ENCODE measurements at places on chromosomes 7 and 10.

DNA sequence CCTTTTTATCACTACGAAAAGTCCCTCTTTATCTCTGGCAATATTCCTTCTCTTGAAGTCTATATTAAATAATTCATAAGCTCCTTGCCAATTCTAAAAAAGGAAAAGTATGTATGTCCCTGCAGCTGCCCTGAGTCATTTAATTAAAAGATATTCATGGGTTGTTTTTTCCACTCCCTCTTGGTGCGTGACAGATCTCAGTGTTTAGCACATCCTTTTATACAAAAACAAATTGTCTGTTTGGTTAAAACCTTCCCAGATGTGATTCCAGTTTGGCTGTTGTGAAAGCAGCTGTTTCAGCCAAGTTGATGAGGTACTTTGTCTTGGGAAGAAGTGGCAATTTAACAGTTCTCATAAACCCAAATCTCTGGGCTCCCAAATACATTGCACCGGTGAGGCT is 33.8 kb upstream of the PRLHR start:
- DNase-seq, result no peak

DNA sequence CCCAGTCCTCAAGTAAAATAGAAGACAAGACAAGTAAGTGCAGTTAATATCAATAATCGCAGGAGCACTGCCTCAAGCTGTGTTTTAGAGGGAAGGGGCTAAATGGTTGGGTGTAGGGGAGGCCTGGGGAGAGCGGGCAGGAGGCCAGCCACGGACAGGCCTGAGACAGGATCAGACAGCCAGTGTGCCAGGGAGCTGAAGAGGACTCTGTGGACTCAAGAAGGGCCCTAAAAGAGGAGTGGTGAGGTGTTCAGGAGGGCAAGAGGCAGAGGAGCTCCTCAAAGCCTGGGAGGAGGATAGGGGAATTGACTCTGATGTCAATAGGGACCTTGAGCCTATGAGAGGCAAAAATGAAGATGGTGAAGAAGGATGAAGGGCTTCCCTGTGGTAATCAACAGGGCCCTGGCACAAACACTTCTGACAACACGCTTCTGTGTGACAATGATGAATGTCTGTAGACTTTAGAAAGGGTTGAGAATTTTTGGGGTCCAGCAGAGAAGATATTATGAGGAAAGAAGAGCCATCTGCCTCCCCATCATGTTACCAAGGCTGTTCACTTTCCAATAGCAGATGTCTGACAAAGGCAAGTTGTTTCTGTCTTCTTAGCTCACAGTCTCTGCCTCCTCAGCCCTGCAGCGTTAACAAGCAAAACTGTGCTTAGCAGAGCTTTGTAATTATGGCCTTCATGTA is 2.4 kb upstream of the PTPRE start:
- DNase-seq, result no peak

DNA sequence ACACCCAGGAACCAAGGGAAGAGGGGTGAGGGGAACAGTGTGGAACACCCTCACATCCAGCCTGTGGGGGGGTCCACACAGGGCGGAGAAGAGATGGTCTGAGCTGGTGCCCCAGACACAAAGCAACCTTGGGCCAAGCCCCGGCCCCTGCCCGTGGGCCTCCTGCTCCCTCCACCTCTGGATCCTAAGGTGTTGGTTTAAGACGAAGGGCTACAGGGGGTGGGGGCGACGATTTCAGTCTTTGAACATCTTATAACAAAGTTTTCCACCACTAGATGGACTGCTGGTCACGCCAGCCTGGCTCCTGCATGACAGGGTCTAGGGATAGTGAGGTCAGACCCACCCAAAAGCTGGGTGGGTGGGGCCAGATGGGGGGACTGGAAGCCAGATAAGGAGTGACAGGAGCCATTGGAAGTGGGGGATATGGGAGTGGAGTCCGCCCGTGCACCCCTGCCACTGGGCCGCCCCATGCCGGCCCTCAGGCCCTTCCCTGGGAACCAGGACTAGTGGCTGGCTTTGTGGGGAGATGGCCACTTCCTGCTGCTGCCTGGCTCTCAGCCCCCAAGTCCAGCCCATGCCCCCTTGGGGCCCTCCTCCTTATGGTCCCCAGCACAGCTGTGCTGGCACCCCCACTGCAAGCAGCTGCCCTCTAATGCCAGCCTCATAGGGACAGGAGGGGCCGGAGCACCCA is 98.4 kb downstream of the RGS10 start:
- DNase-seq, result no peak

DNA sequence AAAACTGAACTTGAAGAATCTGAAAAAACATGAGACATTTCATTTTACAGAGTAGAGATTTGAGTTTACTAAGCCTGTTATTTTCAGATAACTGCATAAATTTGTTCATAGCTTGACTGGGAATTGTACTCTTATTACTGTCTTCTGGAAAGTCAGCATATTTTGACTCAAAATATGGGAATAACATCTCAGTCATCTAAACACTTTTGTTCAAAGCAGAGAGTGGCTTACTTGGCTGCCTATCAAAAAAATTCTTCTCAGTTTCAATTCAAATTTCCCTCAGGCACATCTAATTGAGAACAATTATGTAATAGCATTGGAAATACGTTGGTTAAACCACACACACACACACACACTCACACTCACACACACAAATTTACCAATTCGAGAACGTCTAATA is 384.6 kb downstream of the ARL4A start:
- no peak for DNase-seq

DNA sequence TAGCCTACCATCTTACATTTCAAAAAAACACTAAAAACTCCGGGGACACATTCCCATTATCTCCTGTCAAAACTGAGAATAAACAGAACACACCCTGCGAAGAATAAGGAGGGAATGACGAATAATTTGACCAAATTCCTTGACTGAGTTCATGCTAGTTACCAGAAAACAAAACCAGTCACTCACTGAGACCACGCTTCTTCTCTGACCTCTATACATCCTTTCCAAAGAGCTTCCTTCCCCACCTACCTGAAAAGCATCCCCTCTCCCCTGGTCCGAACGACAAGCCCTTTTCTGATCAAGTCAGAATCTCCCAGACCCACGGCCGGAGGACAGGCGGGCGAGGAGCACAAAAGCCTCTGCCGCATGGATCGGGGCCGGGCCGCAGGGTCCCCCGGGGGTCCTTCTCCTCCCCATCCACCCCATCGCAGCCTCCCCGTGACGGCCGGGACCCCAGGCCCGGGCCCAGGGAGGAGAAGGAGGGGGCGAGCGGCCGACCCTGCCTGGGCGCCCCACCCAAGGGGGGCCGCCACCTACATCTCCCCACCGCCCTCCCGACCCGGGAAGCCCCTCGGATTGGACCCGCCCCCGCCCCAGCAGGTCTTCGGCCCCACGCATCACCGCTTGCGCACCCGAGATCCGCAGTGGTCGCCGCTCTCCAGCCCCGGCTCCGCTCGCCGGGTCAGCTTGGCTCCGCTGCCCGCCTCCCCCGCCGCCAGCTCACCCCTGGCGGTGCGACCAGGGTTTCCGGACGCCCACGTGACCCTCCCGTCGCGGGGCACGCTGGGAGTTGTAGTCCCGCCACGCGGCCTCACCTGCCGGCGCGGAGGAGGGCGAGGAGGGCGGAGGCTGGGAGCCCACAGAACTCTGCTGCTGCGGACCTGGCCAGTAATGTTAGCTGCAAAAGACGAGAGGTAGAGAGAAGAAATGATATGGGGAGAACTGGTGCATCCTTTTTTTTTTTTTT is at the start of gene SLC37A3:
SLC37A3 (minus strand) TSS at position 747 of the 967 bp plus-strand sequence. CDS start 16,004 bp downstream, outside the sequence.
- DNase-seq, result peak; percentile 47

DNA sequence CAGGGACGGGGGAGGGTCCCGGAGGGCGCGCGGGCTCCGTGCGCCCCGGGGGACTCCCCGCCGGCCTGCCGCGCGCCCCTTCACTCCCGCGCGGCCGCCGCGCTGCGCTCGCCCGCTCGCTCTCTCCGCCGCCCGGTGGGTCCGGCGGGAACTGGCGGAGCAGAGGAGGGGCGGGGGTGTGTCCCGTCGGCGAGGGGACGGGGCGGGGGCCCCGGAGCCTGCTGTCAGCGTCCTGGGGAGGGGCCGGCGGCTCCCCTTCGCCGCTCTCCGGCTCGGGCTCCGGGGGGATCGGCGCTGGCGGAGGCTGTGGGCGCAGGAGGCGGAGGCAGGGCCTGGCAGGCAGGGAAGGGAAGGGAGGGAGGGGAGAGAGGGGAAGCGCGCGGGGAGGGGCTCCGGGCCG is at the start of gene SH3PXD2A:
SH3PXD2A (minus strand) TSS at position 153 of the 400 bp plus-strand sequence. CDS start 310 bp downstream, outside the sequence.
- DNase-seq, result no peak
